ENCODE measurements at places on chromosomes 12 and 14. TPM values are rescaled to one million over a fixed set of nuclear protein-coding genes. Genes with fewer than 3 reads are reported as not detected.

DNA sequence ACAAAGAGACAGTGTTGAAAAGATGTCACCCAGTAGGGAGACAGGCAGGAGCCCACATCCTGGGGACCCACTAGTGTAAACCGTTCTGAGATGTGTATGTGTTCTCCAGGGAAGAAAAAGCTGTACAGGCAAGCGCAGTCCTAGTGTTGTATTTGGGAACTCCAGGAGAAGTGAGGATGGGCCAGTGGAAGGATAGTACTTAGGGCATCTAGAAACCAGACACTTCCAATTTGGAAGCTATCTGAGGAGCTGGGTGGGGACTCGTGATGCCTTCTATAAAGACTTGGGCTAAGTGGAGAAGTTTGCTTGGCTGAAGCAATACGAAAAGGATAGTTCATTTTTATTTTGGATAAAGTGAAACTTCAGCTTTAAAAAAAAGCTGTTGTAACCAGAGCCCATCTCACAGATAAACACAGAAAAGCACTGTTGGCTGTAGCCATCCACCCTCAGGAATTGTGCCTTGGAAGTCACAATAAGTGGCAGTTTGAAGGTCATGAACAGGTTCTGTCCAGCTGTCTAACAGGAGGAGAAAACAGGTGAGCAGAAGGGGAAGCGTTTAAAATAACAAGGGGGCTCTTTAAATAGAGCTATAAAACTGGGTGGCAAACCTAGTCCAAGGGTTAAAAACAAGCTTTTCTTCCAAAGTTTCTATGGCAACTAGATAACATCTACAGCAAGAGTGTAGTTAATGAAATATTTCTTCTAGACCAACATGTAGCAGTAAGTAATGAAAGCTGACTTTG lies 108.0 kb upstream of the ARHGAP5 start:
- no peak for DNase-seq

- DNase-seq, result no peak
Observed at GRCh38 chr14:76673261-76673660, 88.0 kb upstream of the VASH1 start.

DNA sequence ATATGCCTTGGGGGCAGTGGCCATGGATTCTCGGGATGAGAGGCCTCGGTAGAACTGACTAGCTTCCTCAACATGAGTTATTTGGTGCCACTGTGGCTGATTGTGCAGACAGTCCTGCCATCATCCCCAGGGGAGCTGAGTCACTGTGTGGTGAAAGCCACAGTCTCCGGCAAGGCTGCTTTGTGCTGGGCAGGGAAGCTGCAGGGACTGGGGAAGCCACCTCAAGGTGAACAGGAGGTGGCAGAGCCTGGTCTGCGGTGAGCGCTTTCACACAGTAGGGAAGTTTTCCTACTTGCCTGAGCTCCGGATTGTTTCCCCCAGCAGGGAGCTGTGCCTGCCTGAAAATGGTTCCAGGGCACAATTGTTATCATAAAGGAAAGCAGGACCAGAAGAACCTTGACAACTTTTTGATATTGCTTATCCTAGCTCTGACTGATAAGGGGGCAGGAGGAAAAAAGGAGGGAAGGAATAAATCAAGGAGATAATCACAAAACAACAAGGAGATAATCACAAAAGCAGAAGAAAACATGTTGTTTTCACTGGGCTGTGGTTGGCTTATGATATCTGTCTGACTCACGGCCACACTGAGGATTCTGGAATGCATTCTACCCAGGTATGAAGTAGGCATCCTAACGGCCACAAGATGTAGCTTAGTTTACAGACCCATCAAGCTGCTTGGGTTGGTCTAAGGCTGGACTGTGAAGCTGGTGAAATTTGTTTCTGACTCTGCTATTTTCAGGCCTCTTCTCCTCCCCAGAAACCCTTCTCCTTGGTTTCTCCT lies 32.2 kb upstream of the GNG2 start:
- DNase-seq, result peak; percentile 23

The SLC35E3 gene
- polyA plus RNA-seq, result 4.0 TPM

The MIS18BP1 gene
- polyA plus RNA-seq, result 20.2 TPM

The SPIC gene
- polyA plus RNA-seq, result not detected

The HNF1A gene
- polyA plus RNA-seq, result not detected

DNA sequence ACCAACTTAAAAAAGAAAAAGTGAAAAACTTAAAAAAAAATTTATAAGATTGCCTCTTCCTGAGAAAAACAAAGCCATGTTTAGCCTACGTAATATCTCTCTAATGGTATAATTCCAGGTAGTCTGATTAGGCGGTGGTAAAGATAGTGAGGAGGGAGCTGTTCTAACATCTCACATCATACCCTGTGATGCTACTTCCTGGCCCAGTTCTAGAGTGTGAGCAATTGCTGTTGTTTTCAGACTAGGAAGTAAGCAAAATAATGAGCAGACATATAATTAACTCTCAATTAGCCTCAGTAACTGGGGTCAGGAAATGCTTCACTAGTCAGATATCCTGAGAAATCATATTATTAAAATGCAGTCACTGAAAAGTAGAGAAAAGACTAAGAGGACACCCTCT lies 113.9 kb downstream of the PHLDA1 start:
- DNase-seq, result no peak

The KCNA5 gene
- not detected for polyA plus RNA-seq
